ENCODE measurements at places on chromosomes 4 and X.

- DNase-seq, result no peak
Measured at GRCh38 chrX:49003696-49004095, 1.6 kb upstream of the GRIPAP1 start.

DNA sequence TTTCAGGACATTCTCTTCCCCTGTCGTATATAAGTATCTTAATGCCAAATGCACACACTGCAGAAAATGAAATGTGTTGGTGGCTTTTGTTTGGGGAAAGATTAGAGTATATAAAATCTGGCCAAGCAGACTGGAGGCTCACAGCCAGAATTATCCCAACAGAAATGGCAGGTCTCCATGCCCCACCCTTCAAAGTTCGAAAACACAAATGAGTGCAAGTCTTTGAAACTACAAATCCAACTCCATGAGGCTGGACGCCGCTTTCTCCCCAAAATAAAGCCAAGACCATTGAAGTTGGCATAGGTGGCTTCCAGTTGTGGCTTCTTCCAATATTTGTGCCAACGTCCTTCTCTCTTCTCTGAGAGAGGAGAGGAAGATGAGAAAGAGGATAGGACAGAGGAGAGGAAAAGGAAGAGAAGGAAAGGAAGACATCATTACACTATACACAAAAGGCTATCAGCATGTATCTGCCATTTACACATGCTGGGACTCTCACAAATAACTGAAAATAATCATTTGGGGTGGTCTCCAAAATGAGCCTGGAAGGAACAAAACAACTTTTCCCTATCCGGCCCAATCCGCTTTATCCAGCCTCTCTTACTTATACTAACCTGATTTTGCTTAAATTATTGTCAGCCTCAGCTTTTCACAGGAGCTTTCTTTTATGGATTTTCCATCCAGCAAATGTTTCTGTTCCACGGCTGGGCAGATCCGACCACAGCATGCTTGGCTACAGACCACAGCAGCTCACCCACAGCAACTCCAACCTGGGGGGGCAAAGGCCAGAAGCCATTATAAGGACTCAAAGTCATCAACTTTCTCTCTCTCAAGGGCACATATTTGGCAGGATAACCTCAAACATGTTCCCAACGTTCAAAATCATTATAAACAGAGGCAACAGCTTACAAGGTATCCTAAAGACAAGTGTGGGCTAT is 71.7 kb downstream of the APBB2 start:
- DNase-seq, result peak; percentile 80

GRCh38 chr4:69167300-69167699 is 47.2 kb downstream of the UGT2B11 start:
- no peak for DNase-seq

GRCh38 chr4:3344596-3344995 is 51.8 kb downstream of the RGS12 start:
- DNase-seq, result no peak

DNA sequence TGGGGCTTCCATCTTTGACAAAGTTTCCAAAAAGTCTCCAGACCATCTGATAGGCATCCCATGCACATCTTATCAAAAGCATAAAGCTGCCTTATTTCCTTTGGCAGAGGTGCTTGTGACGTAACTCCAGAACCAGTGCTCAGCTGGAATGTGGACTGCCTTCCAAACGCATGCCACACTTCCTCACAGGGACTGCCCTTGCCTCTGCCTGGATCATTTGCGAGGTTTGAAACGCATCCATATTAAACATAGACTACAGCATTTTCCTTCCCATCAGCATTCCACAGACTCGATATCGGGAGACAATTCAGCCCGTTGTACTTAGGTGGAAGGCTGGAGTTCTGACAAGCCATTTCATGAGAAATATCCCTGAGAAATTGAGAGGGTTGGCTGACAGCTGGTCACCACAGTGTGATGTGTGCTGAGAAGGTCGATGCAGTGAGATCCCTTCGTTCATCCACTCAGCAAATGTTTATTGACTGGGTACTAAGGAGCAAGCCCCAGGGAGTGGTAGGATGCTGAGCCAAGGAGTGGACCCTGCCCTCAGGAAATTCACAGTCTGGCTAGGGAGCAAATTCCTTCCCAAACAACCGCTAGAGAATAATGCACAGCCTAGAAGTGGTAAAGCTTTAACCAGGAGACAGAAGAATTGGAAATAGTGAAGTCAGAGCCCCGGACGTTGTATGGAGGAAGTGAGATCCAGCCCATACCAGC is 376.0 kb downstream of the BCOR start:
- no peak for DNase-seq

GRCh38 chrX:15451913-15452312 is 41.2 kb downstream of the PIR start:
- DNase-seq, result no peak

DNA sequence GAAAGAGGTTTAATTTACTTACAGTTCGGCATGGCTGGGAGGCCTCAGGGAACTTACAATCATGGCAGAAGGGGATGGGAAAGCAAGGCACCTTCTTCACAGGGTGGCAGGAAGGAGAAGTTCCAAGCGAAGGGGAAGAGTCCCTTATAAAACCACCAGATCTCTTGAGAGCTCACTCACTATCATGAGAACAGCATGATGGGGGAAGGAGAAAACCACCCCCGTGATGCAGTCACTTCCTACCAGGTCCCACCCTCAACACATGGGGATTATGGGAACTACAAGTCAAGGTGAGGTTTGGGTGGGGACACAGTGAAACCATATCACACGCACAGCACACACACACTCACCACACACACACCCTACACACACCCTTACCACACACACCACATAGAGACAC is 104.3 kb downstream of the DCTD start:
- DNase-seq, result no peak
